ENCODE measurements at places on chromosomes 2 and 18. TPM values are rescaled to one million over a fixed set of nuclear protein-coding genes. Genes with fewer than 3 reads are reported as not detected.

NPHP1 gene
- 1.1 TPM for total RNA-seq

KLHL14 gene
- total RNA-seq = not detected

UNC80 gene
- total RNA-seq = not detected

PTPRN gene
- total RNA-seq = not detected

DNAH7 gene
- total RNA-seq = 0.29 TPM

CCDC141 gene
- 4.6 TPM for total RNA-seq

PROKR1 gene
- total RNA-seq = not detected

CPS1 gene
- 0.96 TPM for total RNA-seq

BOLL gene
- total RNA-seq = not detected

IL37 gene
- not detected for total RNA-seq

COL4A4 gene
- not detected for total RNA-seq

Data from activated naive CD4-positive, alpha-beta T cell treated with anti-CD3 and anti-CD28 coated beads for 36 hours (primary cell).